Right ventricle myocardium superior (tissue), 1 donor: ENCODE measurements at places on chromosomes 2 and 18. TPM values are rescaled to one million over a fixed set of nuclear protein-coding genes. Genes with fewer than 3 reads are reported as not detected.

DNA sequence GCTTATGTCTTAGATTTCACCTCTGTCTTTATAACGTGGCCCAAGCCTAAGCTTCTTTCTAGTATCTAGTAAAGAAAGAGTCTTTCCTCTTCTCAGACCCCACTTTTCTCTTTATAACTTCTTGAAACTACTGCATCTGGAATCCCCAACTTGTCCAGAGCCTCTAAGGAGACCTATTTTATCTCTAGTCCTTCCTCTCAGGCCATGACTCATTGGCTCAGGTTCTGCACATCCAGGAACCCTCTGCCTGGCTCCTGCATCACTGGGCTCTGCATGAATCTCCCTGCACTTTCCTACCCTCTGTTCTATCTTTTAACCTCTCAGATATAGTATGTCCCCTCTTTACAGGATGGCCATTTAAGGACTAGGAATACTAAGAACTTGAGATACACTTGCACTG lies 124.7 kb downstream of the DNAH6 start:
- DNase-seq = no peak

CPSF3 gene
- total RNA-seq = 14.0 TPM

DNA sequence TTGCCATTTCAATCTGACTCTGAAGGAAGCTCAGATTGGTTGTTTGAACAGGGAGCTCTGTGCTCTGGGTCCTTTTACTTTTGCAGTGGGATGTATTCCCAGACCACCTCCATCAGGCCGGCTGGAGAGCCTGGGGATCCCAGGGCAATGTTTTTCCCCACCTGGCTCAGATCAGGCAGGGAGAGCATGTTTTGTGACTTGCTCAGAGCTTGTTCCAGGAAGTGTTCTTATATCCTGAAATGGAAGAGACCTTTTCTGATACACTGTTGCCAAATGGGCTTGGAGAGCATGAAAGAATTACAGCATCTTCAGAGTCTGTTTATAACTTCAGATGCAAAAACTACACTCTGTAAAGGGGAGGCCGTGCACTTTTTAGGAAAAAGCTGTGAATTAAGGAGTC lies 56.0 kb downstream of the LIPG start:
- DNase-seq = no peak

- no peak for DNase-seq
Observed at GRCh38 chr2:166762746-166763145, 125.5 kb upstream of the XIRP2 start.

DNA sequence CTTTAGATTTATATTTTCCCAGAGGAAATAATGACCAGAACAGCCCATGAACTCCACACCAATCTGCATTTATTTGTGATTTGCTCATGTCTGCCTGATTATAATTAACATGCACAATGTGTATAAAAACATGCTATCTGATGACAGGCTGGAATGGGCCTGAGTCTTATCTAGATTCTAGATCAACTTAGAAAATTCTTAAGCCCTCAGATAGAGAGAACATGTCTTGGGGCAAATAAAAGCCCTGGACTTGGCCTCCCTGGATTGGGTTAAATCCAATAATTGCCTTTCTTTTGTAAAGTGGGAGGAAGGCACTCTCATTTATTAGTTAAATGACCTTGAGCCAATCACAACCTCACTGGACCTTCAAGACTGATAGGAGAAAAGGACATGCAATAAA lies 61.8 kb downstream of the EVA1A start:
- DNase-seq = no peak

ACOXL gene
- not detected for total RNA-seq

DNA sequence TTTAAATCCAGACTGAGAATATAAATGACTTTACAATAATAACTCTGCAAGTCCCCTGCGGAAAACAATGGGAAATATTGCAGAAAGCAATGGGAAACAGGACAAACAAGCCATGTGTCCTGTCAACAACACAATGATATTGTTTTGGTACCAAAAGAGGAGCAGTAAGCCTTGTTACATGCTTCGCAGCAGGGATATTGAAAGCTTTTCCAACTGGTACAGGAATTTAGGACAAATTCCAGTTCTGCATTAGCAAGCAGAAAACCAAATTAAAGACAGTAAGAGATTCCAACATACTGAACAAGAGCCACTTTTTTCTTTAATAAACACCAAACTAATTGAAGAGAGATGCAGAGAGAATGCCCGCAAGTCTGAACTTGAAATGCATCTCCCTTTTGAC lies 30.0 kb downstream of the FRZB start:
- no peak for DNase-seq

DNA sequence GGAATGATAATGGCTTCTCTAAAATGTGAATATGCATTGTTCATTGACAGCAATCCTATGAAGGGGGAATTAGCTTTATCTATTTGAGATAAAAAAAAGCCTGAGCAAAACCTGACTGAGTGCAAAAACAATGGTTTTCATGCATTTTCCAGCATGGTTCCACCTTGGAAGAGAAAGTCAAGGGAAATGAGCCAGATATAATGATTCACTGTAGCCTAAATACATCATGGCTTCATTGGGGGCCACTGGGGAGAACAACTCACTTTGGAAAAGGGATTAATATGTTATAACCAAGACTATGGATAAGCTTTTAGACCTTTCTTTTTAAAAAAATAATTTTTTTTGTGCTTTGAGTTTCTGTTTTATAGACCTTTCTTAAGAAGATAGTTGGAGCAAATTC lies 679.7 kb downstream of the NYAP2 start:
- DNase-seq = no peak

GRCh38 chr2:183125659-183126341 lies 1.6 kb downstream of the NUP35 start:
- no peak for DNase-seq

ICOS gene
- total RNA-seq = not detected

- DNase-seq = no peak
Observed at GRCh38 chr18:49798001-49798400, 15.3 kb downstream of the ACAA2 start.
